ENCODE measurements at places on chromosomes 16 and 17.

GRCh38 chr17:57226793-57227192 is 29.5 kb upstream of the MSI2 start:
- no peak for DNase-seq

GRCh38 chr17:74148446-74148845 is 55.0 kb upstream of the RPL38 start:
- DNase-seq: no peak

DNA sequence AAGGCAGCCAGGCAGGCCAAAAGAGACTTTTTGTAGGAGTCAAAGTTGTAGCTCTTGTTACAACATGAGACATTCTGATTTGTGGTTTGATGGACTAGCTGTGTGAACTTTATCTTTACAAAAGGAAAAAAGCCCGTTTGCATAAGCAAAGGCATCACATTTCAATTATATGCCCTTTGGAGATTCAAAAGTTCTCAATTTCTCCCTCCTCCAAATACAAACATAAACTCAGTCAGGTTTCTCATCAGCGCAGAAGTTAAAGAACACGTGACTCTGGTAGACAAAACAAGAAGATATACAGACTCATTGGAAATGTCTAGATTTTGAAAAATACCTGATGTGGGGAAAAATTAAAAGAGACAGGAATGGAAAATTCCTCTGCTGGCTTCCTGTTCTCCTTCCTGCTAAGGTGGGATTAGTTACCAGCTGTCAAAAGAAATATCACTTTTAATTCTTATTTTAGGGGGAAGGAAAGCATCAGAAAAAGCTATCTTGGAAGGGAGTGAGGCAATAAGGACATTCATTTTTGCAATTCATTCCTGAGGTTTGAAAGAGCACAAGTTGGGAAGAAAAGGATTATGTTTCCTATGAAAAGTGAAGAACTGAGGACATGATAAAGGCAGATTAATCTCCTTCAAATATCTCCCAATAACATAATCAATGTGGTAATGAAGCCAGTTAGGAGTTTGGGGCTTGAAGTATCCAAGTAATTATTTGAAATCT is 4.6 kb upstream of the KCNJ16 start:
- no peak for DNase-seq

GRCh38 chr16:87971933-87972332 is 20.7 kb downstream of the BANP start:
- no peak for DNase-seq

- no peak for DNase-seq
These were observed 33.2 kb upstream of the ABCC11 start for GRCh38 chr16:48280546-48280945.

DNA sequence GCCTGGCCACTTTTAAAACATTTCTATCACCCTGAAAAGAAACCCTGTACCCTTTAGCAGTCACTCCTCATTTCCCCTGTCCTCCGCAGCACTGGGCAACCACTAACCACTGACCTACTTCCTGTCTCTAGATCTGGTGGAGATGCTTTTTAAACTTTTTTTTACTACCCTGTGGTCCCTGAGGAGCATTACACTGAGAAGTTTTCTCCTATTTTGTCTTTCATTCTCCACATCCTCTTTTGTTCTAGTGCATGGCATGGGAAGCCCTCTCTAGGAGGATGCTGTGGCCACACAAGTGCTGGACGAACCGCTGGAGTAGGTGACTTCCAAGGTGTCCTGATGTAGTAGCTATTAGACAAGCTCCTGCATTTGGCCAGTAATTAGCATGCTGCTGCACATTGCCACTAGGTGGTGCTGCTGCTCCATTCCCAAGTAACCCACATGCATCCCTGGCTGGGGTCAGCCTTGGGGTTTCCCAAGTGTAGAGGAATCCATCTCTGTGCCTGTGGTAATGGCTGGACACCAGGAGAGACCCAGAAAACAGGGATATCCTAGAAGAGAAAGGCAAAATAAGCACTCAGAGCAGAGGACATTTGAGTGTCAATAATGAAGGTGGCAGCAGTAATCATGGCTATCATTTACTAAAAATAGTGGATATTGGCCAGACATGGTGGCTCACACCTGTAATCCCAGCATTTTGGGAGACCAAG is 143.8 kb upstream of the CRHR1 start:
- peak; percentile 86 for DNase-seq
